ENCODE measurements at places on chromosomes 4 and X. TPM values are rescaled to one million over a fixed set of nuclear protein-coding genes. Genes with fewer than 3 reads are reported as not detected.

STK32B gene
- 0.14 TPM for total RNA-seq

IBSP gene
- not detected for total RNA-seq

- peaks cover 32% of the 10 kb centered on the region for H3K4me1 ChIP-seq
- peaks cover 3% of the 10 kb centered on the region for H3K27me3 ChIP-seq
- H3K4me3 ChIP-seq, result no peak overlapping the region
- no peak for DNase-seq
- H3K27ac ChIP-seq, result no peak overlapping the region
These were observed 3.5 kb downstream of the CXCL2 start for GRCh38 chr4:74095482-74095881.

DNA sequence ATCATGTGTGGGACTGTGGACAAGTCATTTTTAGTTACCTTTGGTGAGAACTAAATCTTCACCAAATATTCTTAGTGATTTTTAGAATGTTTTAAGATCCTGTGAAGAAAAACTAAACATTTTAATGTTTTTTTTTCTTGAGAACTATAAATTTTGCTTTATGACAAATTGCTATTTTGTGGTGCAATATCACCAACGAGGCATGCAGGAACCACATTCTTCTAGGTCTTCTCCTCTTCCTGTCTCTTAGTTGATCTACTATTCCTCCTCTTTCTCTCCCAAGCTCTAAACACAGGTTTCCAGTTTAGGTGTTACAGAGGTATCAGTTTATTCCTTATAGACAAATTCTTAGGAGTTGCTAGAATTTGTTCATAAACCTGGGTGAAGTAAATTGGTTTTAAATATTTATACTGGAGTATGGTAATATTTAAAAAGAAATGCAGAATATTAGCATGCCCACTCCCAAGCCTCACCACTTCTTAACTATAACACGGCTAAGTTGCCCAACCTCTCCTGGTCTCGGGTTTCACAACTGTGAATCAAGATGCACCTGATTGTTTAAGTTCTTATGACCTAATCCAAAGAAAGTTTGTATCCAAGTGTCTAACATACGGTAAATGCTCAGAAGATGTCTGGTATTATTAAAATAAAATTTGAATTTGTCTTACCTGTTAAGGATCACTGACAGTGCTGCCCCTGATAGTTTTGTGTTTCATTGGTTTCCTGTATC is 56.5 kb upstream of the CLNK start:
- H3K27me3 ChIP-seq, result 0 out of 2 replicates have a peak, but pooled peaks cover 1% of the 10 kb centered on the region
- no peak overlapping the region for H3K27ac ChIP-seq
- no peaks in the 10 kb centered on the region for H3K36me3 ChIP-seq
- no peak overlapping the region for H3K4me3 ChIP-seq
- no peaks in the 10 kb centered on the region for H3K4me1 ChIP-seq

DNA sequence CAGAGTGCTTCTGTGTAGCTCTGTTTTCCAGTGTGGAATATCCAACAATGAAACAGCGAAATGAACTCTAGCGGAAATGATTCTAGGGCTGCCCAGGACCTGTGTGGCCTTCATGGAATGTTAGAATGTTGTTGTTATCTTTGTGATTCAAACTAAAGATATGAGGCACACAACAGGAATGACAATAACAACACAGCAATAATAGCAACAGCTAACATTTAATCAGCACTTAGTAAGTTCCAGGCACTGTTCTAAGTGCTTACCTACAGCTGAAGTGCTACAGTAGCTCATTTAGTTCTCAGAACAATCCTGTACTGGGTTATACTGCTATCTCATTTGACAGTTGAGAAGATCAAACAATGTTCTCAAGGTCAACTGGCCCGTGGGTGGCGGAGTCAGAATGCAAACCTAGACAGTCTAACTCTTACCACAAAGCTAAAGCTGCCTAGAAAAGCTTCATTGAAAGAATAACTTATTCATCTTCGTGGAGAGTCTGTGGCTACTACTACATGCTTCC is 63.7 kb downstream of the MAML3 start:
- H3K4me1 ChIP-seq, result peaks cover 75% of the 10 kb centered on the region
- H3K36me3 ChIP-seq, result no peaks in the 10 kb centered on the region
- H3K27ac ChIP-seq, result peak overlapping the region; percentile 63
- peak; percentile 28 for DNase-seq
- H3K27me3 ChIP-seq, result peaks cover 2% of the 10 kb centered on the region

DNA sequence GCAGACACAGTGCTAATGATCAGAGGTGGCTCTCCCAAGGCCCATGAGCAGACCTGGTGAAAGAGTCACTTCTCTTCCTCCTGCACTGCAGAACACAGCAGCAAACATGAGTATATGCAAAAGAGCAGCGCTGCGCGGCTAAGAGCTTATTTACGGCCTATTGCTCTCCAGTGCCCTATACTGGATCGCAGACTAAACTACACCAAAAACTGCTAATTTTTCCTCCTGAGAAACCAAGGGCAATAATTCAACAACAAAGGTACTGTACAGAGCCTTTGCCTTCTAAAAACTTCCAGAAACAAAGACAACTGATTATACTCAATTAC is 702.5 kb downstream of the ARAP2 start:
- H3K4me1 ChIP-seq, result no peaks in the 10 kb centered on the region
- no peak overlapping the region for H3K4me3 ChIP-seq
- no peak for DNase-seq

DNA sequence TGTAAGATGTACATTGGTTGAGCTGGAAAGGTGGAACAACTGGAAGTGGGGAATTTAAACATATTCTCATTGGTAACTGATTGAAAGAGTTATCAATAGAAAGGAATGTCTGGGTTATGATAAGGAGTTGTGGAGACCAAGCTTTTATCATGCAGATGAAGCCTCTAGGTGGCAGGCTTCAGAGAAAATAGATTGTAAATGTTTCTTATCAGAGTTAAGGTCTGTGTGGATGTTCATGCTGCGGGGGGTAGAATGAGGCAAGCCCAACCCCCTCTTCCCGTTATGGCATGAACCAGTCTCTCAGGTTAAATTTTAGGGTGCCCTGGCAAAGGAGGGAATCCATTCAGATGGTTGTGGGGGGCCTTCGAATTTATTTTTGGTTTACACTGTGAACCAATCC is 16.0 kb downstream of the ARSD start:
- no peak overlapping the region for H3K27ac ChIP-seq
- no peak for DNase-seq
- no peaks in the 10 kb centered on the region for H3K27me3 ChIP-seq
- H3K36me3 ChIP-seq, result peaks cover 11% of the 10 kb centered on the region
- H3K4me1 ChIP-seq, result no peaks in the 10 kb centered on the region
